ENCODE measurements at places on chromosomes 12 and 14.

GRCh38 chr12:19972325-19973288 is 395.7 kb upstream of the PDE3A start:
- peak; percentile 39 for DNase-seq

DNA sequence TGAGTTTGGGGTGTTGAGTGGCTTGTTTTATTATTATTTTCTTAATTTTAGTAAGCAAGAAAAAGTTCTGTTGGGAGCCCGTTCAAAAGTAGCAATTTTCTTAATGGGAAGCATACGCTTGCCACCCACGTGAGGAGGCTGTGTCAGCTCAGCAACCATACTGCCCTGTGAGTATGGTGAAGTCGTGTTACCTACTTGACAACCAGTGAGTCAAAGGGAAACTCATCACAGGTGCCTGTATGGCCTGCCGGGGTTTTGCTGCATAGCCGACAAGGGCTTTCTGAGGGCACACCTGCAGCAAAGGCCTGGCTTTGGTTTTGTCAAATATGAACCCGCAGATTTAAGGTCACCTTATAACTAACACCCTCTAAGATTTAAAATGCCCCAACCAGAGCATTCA is 31.1 kb downstream of the PITPNM2 start:
- DNase-seq = no peak

DNA sequence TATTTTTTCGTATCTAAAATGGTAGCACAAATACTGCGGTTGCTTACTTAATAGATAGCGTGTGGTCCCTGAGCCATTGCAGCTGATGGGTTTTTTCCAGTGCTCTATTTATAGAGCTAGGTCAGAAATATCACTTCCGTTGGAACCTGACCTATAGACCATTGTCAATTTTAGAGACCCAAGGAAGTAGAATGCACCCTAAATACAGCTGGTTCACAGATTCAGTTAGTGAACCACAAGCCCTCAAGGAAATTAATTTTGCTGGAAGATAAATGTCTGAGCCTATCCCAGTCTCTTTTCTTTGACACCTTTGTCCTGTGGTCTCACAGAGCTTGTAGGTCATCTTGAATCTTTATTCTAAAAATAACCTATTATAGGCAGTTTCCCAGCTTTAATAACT is 391.0 kb downstream of the ZFP36L1 start:
- peak; percentile 97 for DNase-seq

GRCh38 chr14:77025744-77026165 is 2.8 kb downstream of the IRF2BPL start:
- DNase-seq = no peak

DNA sequence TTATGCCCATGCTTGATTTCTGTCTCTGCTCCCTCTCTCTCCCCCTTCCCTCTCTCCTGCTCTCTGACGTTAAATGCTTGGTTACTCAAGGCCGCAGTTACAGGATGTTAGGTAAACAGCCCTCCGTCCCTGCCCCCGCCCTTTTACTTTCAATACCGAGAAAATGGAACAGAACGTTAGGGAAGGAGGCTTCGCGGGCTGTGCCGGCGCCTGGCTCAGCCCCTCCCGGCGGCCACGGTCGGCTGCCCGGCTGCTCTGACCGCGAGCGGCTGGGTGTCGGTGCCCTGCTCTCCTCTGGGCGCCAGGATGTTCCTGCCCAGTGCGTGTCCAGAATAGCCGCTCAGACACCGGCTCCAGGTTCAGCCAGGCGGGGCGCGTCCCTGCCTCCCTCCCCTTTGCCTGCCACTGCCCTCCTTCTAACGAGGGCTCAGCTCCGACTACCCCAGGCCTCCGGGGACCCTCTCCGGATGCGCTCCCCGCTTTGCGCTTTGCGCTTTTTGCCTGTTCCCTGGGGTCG is 166.1 kb downstream of the ADCK1 start:
- DNase-seq = peak; percentile 68

DNA sequence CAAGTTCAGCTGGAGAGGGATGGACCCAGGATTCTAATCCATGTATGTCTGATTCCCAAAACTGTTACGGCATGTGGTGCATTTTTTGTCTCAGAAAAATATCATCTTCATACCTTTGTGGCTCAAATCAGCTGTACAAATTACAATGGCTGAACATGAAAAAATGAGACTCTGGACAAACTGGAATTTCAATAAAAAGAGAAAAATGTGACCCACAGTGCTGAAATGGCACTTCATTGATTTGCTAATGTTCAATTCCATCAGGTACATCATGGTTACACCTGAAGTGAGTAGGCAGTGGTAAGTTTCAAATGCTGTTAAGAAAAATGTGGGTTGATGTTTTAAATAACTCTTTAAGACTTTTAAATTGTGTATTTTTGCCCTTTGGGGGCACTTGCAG is 165.6 kb upstream of the CAND1 start:
- DNase-seq = no peak

GRCh38 chr12:85765453-85765869 is 70.7 kb downstream of the RASSF9 start:
- no peak for DNase-seq

- peak; percentile 7 for DNase-seq
Measured at GRCh38 chr12:2795291-2796186, 769 bp downstream of the FKBP4 start.

DNA sequence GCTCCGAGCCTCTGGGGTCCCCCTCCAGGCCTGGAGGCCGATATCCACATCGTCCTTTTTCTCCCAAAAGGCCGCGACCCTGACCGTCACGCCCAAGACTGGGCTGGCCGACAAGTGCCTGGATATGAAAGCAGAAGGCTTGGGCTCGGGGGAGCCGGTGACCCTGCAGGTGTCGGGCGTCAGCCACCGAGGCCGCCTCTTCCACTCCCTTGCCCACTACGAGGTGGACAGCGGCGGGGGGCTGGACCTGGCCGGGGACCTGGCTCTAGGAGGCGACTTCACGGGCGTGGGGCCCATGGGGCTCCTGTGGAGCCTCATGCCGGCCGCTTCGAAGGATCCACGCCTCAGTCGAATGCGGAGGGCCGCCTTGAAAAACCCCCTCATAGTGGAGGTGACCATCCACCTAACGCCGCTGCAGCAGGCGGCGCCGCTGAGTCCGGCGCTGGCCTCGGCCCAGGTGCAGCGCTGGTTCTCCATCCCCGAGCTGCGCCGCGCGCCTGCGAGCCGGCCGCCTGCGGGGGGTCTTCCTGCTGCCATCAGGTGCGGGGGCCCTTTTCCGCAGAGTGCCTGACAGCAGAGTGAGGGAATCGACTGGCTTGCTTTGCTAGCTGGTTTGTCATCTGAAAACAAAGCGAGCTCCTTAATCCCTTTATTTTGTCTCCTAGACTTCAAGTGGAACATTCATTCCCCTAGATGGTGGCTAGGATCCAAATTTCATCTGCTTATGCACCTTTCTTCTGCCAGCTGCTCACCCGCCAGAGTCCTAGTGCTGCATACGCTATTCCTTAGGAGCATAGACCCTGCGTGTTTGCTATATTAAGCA is 10.6 kb upstream of the DNAL1 start:
- no peak for DNase-seq
